ENCODE measurements at places on chromosomes 3 and 15. TPM values are rescaled to one million over a fixed set of nuclear protein-coding genes. Genes with fewer than 3 reads are reported as not detected.

The ELL3 gene
- 0.26 TPM for total RNA-seq

The GOLGA8J gene
- total RNA-seq: 0.21 TPM

The LRRC31 gene
- not detected for total RNA-seq

The LRTM1 gene
- not detected for total RNA-seq

The GNAT1 gene
- total RNA-seq: not detected

The CIB2 gene
- 1.8 TPM for total RNA-seq

DNA sequence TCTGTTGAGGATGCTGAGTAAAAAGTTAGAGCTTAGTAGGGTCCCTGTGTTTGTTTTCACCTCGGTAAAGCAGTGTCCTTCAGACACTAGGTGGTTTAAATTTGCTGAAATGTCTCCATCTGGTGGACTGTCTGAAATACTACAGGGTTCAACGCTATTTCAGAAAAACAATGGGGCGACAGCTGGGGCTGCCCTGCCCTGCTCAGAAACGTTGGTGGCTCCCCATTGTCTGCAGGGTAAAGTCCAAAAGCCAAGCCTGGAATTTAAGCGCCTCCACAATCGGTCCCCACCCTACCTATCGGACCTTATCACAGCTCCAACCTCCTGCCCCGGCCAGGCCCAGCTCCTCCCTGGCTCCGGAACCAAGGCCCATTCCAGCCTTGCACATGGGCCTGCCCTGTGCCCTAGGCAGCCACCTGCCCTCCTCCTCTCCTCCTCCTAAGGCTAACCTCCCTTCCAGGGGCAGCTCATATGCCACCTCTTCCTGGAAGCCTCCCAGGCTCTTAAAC, 4.3 kb upstream of the TSEN2 start:
- no peak overlapping the region for H3K27ac ChIP-seq

GRCh38 chr15:56295433-56295832, 51.8 kb upstream of the RFX7 start:
- no peaks in the 10 kb centered on the region for H3K36me3 ChIP-seq
- H3K27ac ChIP-seq: no peak overlapping the region
- no peak for DNase-seq

- no peak for DNase-seq
- no peak overlapping the region for H3K4me3 ChIP-seq
- H3K27me3 ChIP-seq: peaks cover 5% of the 10 kb centered on the region
- H3K27ac ChIP-seq: no peak overlapping the region
Measured at GRCh38 chr3:28624084-28624483, 275.5 kb upstream of the AZI2 start.

- no peaks in the 10 kb centered on the region for H3K27me3 ChIP-seq
- no peaks in the 10 kb centered on the region for H3K4me1 ChIP-seq
- no peaks in the 10 kb centered on the region for H3K36me3 ChIP-seq
- no peak overlapping the region for H3K4me3 ChIP-seq
- H3K27ac ChIP-seq: no peak overlapping the region
Measured at GRCh38 chr3:155211940-155212339, 81.5 kb downstream of the STRIT1 start.

- peaks cover 7% of the 10 kb centered on the region for H3K27me3 ChIP-seq
- no peaks in the 10 kb centered on the region for H3K36me3 ChIP-seq
- H3K4me1 ChIP-seq: peaks cover 26% of the 10 kb centered on the region
- no peak for DNase-seq
- no peak overlapping the region for H3K4me3 ChIP-seq
Measured at GRCh38 chr3:66442254-66443117, 58.3 kb downstream of the LRIG1 start.

DNA sequence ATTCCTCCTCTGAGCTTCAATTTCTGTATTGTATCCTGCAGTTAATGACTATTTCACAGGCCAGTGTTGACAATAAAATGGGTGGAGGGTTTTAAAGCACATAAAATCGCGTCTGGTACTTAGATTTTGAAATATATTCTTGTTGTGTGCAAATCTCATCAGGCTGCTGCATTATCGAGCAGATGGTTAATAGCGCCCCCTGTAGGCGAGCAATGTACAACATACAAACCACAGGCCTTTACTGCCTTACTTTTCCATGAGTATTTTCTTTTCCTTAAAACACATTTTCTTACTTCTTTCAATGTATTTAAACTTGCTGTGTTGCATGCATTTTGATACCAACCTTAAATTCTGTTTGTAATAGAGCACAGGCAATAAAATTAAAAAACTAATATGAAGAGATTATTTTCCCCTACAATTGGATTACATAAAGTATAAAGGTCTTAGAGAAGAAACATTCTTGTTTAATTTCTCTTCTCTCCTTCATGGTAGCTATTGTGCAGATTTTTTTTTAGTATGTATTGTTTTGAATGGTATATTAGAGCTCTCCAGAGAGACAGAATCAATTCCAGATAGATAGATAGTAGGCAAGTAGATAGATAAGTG, 608.4 kb downstream of the CADM2 start:
- H3K4me1 ChIP-seq: no peaks in the 10 kb centered on the region
- no peaks in the 10 kb centered on the region for H3K27me3 ChIP-seq
- H3K27ac ChIP-seq: no peak overlapping the region
- DNase-seq: no peak
- H3K36me3 ChIP-seq: no peaks in the 10 kb centered on the region

- no peak overlapping the region for H3K4me3 ChIP-seq
- no peaks in the 10 kb centered on the region for H3K4me1 ChIP-seq
- H3K36me3 ChIP-seq: no peaks in the 10 kb centered on the region
- no peak overlapping the region for H3K27ac ChIP-seq
- H3K27me3 ChIP-seq: no peaks in the 10 kb centered on the region
Measured at GRCh38 chr3:157520485-157521150, 17.4 kb upstream of the VEPH1 start.

GRCh38 chr3:47961815-47962606, 54.2 kb downstream of the MAP4 start:
- H3K36me3 ChIP-seq: no peaks in the 10 kb centered on the region
- no peak overlapping the region for H3K27ac ChIP-seq
- H3K4me3 ChIP-seq: no peak overlapping the region
- H3K4me1 ChIP-seq: peaks cover 20% of the 10 kb centered on the region
- H3K27me3 ChIP-seq: no peaks in the 10 kb centered on the region

DNA sequence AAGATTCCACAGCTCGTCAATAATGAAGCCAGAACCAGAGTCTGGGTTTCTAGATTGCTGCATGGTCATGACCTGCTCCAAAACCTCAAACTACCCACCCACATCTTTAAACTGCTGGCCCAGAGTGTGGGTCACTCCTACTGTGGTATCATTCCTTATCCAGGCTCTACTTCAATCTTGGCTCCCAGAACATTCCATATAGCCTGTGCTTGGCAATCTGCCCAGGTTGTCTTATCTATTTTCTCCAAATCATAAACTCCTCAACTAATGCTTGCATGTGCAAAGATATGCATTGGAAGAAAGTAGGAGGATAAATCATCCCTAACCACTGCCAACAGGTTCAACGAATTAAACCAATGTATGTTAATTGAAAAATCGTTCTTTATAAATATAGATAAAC, 169.7 kb downstream of the ANXA2 start:
- H3K27ac ChIP-seq: no peak overlapping the region
- peaks cover 19% of the 10 kb centered on the region for H3K27me3 ChIP-seq
- H3K4me3 ChIP-seq: no peak overlapping the region
- no peaks in the 10 kb centered on the region for H3K4me1 ChIP-seq
- no peak for DNase-seq
- H3K36me3 ChIP-seq: no peaks in the 10 kb centered on the region

DNA sequence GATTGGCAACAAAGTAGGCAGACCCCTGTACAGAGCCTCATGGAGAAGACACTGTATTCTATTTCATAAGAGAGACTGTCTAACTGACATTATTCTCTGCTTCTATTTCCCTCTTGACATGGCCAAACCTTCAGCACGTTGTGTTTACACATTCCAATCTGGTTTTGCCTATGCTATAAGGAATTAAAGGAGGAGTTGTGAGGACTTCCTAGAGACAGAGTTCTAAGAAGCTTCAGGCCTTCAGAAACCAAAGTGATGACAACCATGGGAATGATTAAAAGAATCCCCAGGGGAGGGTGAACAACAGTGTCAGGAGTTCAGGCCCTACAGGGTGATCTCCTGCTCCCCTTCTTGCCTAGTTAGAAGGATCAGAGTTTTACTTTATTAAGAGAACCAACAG, 44.9 kb upstream of the CAPN7 start:
- no peak overlapping the region for H3K4me3 ChIP-seq
- DNase-seq: no peak
- peaks cover 7% of the 10 kb centered on the region for H3K4me1 ChIP-seq
- H3K27me3 ChIP-seq: peaks cover 7% of the 10 kb centered on the region
- H3K27ac ChIP-seq: no peak overlapping the region

DNA sequence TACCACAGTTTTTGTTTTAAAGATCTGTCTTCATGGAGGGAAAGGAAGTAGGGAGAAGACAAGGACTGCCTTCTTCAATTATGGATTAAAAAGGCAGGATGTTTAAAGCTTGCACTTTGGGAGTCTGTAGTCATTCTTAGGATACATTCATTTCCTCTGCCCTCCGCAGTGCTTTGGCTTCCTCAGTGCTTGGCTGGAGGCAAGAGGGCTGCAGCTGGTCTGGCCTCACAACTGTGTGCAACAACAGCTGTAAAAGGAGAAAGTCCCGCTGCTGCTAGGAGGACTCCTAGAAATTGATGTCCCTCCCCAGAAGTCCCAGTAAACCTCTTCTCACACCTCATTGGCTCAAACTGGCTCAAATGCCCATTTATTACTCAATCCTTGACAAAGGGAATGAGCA, 54.4 kb upstream of the PPP2R3A start:
- no peaks in the 10 kb centered on the region for H3K4me1 ChIP-seq
- no peaks in the 10 kb centered on the region for H3K36me3 ChIP-seq
- H3K27ac ChIP-seq: no peak overlapping the region
- no peak for DNase-seq
- H3K4me3 ChIP-seq: no peak overlapping the region

GRCh38 chr15:61743345-61743909, 316.8 kb downstream of the VPS13C start:
- H3K4me3 ChIP-seq: no peak overlapping the region
- no peak for DNase-seq
- H3K27ac ChIP-seq: no peak overlapping the region

DNA sequence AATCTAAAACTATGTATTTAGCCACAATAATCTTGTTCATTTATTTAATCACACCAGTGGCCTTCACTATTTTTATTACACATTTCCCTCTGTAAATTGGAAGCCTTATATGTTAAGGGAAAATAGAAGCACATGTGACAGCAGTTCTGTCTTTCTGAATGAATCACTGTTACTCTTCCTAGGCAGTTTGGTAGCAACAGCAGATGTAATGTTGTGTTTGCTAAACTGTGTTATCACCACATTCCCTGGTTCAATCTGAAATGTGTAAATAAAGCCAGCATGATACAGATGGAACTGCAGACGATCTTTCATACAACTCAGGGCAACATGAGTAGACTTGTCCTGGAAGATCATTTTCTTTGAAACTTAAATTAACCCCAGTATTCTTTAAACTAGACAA, 220.1 kb downstream of the MCTP2 start:
- no peak overlapping the region for H3K27ac ChIP-seq
- no peak for DNase-seq
- H3K4me1 ChIP-seq: no peaks in the 10 kb centered on the region
- H3K27me3 ChIP-seq: no peaks in the 10 kb centered on the region
- peaks cover 5% of the 10 kb centered on the region for H3K36me3 ChIP-seq
- H3K4me3 ChIP-seq: no peak overlapping the region

DNA sequence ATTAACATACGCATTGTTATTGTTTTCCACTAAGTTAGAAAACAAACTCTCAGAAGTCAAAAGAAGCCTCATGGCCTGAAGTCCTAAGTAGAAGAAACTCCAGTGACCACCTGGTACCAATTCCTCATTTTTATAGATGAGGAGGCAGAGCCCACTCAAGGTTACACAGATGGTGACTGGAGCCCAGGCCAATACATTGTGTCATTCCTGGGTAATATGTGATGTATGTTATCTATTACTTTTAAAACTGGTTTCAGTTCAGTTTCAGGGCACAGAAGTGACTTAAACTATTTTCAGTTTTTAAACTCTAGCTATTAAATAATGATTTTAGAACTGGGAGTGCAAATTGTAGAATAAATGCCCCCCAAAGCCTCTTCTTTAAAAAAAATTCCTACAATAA, 66.7 kb upstream of the STXBP5L start:
- no peaks in the 10 kb centered on the region for H3K36me3 ChIP-seq
- DNase-seq: no peak
- no peak overlapping the region for H3K4me3 ChIP-seq
- H3K27ac ChIP-seq: no peak overlapping the region
- no peaks in the 10 kb centered on the region for H3K4me1 ChIP-seq

GRCh38 chr3:128070898-128071591, 18.8 kb downstream of the SEC61A1 start:
- no peak for DNase-seq
- no peak overlapping the region for H3K4me3 ChIP-seq
- no peaks in the 10 kb centered on the region for H3K27me3 ChIP-seq
- peaks cover 22% of the 10 kb centered on the region for H3K36me3 ChIP-seq

- H3K4me1 ChIP-seq: peaks cover 24% of the 10 kb centered on the region
- H3K36me3 ChIP-seq: peaks cover 32% of the 10 kb centered on the region
- no peak overlapping the region for H3K4me3 ChIP-seq
- DNase-seq: no peak
- H3K27me3 ChIP-seq: no peaks in the 10 kb centered on the region
- H3K27ac ChIP-seq: no peak overlapping the region
Measured at GRCh38 chr3:69104586-69104985, 17.8 kb downstream of the LMOD3 start.

DNA sequence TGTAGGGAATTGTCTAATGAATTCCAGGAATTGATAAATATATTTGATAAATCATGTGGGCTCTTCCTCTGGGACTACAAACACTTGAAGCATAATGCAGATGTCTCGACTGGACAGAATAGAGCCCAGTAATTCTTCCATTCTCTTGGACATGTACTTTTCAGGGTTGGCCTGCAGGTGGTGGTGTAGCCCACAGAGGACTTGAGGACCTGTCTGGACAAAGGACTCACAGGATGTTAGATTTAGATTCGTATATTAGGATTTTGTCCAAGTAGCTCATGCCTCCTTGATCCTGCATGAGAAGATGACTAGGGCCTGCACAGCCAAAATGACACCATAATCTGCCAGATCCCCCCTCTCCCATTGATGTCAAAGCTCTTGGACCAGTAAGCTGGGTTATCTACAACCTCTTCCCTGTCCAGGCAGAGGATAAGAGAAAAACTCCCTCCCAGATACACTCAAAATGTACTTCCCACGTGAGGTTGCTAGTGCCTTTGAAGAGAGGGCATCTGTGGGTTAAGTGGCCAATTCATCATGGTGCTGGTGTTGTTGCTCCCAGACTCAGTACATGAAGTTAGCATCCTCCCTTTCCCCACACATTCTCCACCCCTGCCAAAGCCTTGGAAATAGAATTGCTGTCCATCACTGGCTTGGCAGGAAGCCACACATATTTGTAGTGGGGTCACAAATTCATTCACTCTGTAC, 88.6 kb upstream of the ZNF280D start:
- H3K27me3 ChIP-seq: no peaks in the 10 kb centered on the region
- no peak for DNase-seq
- H3K4me1 ChIP-seq: no peaks in the 10 kb centered on the region
- H3K36me3 ChIP-seq: no peaks in the 10 kb centered on the region
- H3K27ac ChIP-seq: no peak overlapping the region

- peaks cover 7% of the 10 kb centered on the region for H3K4me1 ChIP-seq
- no peak overlapping the region for H3K4me3 ChIP-seq
- no peak overlapping the region for H3K27ac ChIP-seq
Measured at GRCh38 chr3:184796551-184796950, 15.4 kb upstream of the VPS8 start.
